ENCODE measurements at places on chromosomes 7 and 10.

- DNase-seq: no peak
Observed at GRCh38 chr7:120947980-120948379, 2.6 kb upstream of the ING3 start.

DNA sequence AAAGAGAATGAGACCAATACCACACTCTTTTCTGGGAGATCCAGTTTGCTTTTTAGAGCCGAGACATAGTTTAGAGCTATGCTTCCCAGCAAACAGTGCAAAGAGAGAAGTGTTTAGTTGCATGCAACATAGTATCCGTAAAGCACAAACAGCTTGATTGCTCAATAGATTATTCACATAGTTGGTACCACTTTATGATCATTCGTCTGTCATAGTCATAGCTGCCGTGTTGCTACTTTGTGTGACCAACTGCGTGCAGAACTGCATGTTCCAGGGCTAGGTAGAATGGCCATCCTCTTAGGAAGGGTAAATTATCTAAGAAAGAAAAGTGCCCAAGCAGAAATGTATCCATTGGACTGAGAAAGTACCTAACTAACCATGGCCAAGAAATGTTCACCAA, 203.5 kb upstream of the DKK1 start:
- DNase-seq: no peak

- no peak for DNase-seq
Observed at GRCh38 chr7:55573234-55573900, 1.1 kb upstream of the VOPP1 start.

GRCh38 chr7:95974108-95974507, 201.8 kb downstream of the DYNC1I1 start:
- no peak for DNase-seq

GRCh38 chr7:92633211-92633906, 43.2 kb upstream of the FAM133B start:
- no peak for DNase-seq

- no peak for DNase-seq
Observed at GRCh38 chr10:113291413-113291812, 261.4 kb upstream of the HABP2 start.

- DNase-seq: no peak
Observed at GRCh38 chr10:5447056-5447455, 34.7 kb downstream of the NET1 start.

DNA sequence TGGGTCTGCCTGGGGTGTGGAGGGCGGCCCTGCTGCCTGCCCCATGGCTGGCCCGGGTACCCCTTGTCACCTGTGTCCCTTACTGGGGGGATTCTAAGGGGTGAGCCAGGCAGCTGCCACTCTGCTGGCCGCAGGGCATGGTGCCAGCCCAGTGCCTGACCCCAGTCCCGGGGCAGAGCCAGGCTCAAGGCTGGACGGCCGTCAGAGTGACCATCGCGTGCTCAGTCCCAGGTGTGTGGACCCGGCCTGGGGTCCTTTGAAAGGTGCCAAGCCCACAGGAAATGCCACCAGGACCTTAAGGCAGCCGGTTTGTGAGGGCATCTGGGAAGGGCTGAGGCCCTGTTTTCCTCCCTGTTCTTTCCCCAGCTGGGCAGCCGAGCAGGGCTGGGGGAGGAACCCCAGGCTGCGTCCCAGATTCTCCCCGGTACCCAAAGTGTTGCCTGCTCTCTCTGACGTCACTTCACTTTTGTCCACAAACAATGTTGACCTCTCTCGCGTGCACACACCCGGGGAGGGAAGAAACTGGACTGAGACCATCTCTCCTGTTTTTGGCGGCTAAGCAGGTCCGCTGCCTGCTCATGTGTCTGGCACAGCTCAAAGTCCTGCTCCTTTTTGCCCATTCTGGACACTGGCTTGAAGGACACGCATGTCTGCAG, 37.6 kb downstream of the PAPOLB start:
- peak; percentile 2 for DNase-seq

DNA sequence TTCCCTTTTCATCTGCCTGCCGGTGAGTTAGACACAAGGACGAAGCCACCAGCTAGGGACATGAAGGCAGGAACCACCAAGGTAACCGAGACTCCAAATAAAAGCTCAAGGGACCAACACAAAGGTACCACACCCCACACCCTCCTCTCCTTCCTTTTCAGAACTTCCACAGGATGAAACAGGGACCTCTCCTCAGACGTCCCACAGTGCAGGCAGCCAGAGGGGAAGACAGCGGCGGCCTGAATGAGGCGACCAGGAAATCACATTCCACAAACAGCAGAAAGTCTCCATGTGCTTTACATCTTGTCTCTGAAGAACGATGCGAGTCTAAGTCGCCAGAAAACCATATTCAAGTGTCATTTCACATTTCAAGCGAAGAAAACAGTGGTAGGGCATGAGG, 97.8 kb downstream of the DIP2C start:
- no peak for DNase-seq

GRCh38 chr7:135717693-135718092, 10.3 kb downstream of the SLC13A4 start:
- DNase-seq: no peak

GRCh38 chr7:103686763-103687162, 240.8 kb upstream of the SLC26A5 start:
- DNase-seq: no peak

DNA sequence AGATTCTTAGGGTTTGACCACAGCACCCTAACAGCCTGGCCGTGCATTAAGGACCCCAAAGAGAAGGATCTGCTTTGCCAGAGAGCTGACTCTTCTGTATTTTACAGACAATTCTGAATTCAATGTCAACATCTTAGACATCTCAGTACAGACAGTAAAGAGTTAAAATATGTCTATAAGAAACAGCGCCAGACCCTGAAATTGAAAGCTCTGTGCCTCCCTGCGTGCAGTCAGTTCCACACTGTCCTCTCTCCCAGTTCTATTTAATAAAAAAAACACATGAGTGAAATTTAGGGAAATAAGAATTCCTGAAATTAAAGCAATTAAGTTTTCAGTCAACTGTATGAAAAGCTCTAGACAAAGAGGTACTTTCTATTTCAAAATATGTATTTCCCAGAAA, 45.1 kb downstream of the MET start:
- DNase-seq: no peak

GRCh38 chr10:77843264-77843663, 83.3 kb downstream of the DLG5 start:
- no peak for DNase-seq

DNA sequence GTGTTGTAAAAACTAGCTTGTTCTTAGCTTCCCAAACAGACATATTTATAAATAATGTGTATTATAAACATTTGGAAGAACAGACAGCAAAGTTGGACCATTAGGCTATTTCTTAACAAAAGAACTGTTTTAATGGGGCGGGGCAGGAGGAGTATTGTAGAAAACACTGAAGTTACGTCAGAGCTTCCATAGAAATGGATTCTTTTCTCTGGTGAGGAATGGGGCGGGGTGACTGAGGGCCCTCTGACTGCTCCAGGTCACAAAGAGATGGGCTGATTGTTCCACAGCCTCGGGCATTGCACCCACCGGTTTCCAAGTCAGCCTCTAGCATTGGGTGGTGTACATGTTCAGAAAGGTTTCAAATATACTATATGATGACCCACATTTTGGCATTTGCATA, 36.8 kb upstream of the ADAM12 start:
- no peak for DNase-seq

DNA sequence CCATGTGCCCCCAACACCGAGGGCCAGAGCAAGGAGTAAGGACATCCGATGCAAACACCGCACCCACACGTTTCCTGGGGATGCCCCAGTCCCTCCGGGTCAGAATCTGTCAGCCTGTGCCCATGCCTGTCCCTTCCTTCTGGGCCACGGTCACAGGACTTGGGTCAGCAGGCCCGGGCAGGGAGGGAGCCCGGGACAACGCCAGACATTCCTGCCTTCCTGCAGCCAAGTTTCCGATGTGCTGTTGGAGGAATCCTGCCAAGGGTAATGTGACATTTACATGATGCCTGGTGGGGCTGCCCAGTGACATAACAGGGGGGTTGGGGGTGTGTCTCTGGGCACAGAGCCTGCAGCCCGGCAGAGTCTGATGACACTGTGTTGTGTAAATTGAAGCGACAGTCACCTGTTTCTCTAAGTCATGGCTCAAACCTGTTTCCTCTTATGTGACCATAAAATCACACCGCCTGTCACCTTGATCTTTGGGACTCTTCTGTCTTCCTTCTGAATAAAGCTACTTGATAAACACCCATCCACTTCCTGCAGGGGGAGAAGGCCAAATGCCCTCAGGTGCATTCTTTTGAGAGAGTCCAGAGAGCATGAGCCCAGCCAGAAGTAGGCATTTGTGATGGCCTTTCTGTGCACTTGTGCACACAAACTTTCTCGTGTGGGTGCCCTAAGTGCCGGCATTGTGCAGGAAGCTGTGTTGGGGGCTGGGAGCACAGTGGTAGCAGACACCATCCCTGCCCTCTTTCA, 175.3 kb upstream of the RHEB start:
- DNase-seq: peak; percentile 37

DNA sequence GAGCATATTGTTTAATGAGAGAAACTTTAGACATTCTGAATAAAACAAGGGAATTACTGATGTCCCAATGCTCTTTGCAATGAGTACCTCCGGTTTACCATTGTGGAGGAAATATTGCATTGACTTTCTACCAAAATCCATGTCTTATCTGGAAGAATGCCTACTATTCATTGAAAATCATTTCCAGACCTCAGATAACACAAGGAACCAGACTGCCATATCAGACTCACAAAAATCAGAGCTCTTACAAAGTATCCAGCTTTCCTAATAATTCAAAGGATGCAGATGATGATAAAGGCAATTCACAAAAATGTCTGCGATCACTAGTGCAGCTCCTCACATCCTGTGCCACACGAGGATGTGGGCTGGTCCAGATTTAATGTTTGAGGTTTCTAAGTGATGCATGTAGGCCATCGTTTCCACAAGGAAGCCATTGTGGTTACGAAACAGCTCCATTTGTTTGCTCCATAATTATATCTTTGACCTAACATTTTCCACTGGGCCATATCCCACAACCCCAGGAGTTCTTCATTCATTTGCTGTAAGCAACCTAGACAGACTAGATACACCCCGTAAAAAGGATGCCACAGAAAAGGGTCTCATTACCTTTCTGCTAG, 831.1 kb upstream of the C7orf33 start:
- DNase-seq: no peak

DNA sequence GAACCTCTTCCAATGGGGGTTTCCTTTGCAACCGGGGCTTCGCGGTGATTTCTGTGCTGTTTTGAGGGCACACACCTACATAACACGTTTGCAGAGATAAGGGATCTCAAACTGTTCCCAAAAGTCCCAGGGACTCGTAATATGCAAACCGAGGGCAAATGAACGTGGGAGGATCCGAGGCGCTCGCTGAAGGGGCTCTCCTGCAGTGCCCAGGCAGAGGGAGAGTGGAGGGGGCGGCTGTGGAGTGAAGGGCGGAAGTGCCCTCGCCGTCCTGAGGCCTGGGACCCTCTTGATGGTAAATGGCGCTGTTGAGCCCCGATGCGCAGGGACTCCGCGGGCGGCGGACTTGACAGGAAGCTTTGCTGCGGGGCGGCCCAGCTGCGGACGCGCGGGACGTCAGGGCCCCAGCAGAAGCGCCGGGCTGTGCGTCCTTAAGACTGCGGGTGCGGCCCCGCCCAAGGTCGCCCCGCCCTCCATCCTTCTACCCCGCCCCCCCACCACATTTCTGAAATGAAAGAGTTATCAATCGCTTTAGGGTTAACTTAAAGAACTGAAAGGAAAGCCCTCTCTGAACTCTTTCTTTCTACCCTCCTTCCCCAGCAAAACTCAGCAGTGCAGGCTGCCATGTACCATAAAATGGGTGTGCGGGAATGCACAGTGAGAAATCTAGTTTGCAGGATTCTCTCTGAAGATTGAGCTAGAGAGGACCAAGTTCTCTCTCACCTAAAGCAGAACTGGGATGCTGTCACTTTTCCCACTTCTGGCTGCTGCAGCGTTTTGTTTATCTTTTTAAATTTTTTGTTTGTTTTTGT, 151.8 kb upstream of the YAE1 start:
- DNase-seq: no peak

- DNase-seq: no peak
Observed at GRCh38 chr10:75643944-75644692, 212.7 kb downstream of the LRMDA start.

DNA sequence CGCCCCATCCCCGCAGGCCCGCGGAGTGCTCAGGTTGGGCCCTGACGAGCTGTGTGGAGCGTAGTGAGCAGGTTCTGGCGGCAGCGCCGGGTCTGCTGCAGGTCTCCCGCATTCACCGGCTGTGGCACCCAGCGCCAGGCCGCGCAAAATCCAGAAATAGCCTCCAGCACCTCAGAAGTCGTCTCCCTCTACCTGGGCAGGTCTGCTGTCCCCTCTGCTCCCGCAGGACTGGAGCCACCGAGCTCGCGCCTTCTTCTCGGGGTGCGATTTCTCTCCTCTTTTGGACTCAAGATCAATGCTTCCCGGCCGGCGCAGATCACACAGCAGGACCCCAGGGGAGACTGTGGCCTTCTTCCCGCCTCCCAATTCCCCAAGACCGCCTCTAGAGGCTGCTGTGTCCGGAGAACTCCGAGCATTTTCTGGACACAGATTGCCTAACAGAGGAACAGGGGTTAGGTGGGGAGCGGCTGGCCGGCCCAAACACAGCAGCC, 8.4 kb downstream of the TLX1 start:
- DNase-seq: no peak

- DNase-seq: no peak
Observed at GRCh38 chr10:49552277-49552676, 13.4 kb upstream of the ERCC6 start.

- DNase-seq: no peak
Observed at GRCh38 chr7:102073931-102074880, 212.5 kb upstream of the SH2B2 start.

GRCh38 chr7:40579401-40579800, 444.6 kb downstream of the SUGCT start:
- no peak for DNase-seq

- DNase-seq: no peak
Observed at GRCh38 chr7:126450269-126450671, 802.5 kb downstream of the GRM8 start.

GRCh38 chr10:128422190-128422589, 296.0 kb upstream of the MKI67 start:
- DNase-seq: no peak

DNA sequence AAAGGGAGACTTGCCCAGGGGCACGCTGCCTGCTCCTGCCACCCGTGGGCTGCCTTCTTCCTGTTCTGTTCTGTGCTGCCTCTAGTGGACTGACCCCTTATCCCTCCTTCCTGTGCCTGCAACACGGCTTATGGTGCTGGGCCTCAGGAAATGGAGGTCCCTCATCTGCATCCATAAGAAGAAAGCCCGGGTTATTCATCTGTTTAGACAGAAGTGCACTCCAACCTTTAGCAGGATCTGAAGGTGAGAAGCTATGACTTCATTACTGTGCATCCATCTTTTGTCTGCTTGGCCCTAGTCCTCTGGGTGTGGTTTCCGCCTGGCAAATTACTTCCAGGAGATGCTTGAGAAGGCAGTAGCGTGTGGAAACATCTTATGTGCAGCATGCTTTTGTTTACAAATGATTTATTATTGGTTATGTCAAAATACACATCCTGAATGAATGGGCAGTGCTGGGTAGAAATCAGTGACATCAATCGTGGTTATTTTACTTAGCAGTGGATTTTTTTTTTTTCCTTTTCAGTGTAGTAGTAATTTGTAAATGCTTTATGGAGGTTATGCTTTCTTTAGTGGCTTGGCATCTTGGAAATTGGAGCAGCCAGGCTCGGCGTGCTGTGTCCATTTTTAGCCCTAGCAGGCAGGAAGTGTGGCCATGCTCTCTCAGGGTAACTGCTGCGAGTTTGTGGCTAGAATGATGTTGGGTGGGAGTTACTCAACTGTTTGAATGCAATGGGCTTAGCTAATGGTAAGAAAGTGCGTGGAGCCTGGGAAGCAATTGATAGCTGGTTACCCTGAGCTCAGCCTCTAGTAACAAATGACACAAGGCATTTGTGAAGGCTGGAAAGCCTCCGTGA, 12.7 kb downstream of the PTPRE start:
- DNase-seq: peak; percentile 42

GRCh38 chr10:18737841-18738240, 78.6 kb downstream of the ARL5B start:
- no peak for DNase-seq
